Epithelial cell of proximal tubule (primary cell): ENCODE measurements at places on chromosomes 16 and 17.
A peak's percentile ranks its signal among the peaks of the same experiment; 100 is the strongest.

GRCh38 chr17:54906683-54907082 is 6.0 kb downstream of the TOM1L1 start:
- DNase-seq: no peak

DNA sequence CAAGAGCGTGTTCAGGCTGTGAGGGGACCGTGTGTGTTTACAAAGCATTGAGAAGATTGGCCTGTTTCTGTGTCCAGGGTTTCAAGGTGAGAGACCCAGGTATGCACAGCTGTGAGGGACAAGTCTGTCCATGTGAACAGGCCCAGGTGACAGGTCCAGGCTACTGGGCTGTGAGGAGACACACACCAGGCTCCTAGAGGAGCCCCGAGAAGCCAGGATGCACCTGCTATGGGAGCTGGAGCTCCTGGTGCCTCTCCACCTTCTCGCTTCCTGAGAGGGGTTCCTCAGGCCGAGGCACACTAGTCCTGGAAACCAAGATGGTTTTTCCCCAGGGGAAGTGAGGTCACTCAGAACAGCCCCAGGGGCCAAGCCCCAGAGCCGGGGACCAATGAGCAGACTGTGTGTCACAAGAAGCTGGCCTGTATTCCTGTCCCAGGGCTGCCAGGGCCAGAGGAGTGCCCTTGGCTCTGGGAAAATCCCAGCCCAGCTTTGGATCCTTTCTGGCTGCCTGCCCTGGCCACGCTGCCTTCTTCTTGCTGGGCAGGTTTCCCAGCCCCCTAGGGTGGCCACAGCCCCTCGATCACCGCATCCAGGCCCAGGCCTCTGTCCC is 153.4 kb upstream of the PLCG2 start:
- DNase-seq: peak; percentile 64

- DNase-seq: no peak
Observed at GRCh38 chr17:27473748-27474609, 17.7 kb downstream of the KSR1 start.

DNA sequence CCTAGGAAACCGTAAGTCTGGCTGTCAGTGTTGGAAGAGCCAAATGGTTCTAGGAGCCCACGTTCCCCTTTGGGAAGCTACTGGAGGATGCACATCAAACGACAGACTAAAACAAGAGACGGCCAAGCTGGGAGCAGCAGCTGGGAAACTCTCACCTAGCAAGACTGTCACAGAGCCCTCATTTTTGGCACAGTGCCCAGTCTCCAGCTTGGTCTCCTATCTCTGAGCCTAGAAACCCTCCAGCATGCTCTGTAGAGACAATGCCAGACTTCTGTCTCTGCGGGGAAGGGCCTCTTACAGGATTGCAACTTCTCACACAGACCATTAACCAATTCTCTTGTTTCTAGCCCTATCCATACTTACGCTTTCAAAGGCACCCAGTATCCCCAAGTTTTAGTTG is 23.5 kb downstream of the GTF3C1 start:
- no peak for DNase-seq

GRCh38 chr17:65081439-65081838 is 24.9 kb upstream of the GNA13 start:
- DNase-seq: no peak

DNA sequence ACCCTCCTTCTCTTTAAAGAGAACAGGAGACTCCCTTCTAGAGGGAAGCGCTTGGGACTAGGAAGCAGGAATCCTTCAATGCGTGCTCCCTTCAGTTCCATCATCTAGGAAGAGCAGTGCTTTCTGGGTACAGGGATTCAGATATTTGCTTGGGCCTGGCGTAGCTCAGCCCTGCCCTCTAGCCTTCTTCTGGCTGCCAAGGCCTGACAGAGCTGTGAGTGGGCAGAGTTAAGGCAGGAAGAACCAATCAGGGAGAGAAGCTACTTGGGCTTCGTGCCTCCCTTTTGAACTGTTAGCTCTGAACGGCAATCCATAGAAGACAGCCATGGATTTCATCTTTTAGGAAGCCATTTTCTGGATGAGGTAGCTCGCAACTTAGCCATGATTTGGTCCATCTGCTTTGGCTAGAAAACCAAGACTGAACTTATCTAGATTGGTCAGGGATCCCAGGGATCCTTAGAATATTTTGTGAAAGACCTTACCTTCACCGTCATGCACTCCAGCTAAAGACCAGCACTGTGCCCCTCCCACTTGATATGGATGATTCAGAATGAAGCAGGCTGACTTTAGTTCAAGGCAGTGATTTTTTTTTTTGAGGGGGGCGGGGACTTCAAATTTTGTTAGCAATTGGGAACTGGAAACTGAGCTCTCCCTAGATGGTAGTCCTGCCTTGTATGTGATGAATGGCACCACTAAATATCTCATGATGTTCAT is 2.5 kb upstream of the CORO6 start:
- DNase-seq: no peak
